H9 (cell line): ENCODE measurements at places on chromosomes 11 and 22. TPM values are rescaled to one million over a fixed set of nuclear protein-coding genes. Genes with fewer than 3 reads are reported as not detected.

CDC42EP1 gene
- 23.0 and 24.3 TPM in 2 replicates for total RNA-seq

UPK3A gene
- not detected in 2 replicates for total RNA-seq

KCNJ4 gene
- total RNA-seq, result 0.88 and 0.92 TPM in 2 replicates

SLC25A1 gene
- 151 and 156 TPM in 2 replicates for total RNA-seq

C11orf87 gene
- total RNA-seq, result 0.11 TPM in 2 replicates

OR51E2 gene
- not detected in 2 replicates for total RNA-seq

CDCA5 gene
- 93.9 and 94.8 TPM in 2 replicates for total RNA-seq

PIWIL4 gene
- total RNA-seq, result not detected in 2 replicates

USP2 gene
- total RNA-seq, result 5.7 and 7.6 TPM in 2 replicates

TMEM86A gene
- total RNA-seq, result 2.3 and 3.0 TPM in 2 replicates

TUB gene
- total RNA-seq, result 14.8 and 14.9 TPM in 2 replicates

OR52N4 gene
- total RNA-seq, result not detected in 2 replicates

SLC37A2 gene
- total RNA-seq, result 0.61 and 1.2 TPM in 2 replicates

SLC17A6 gene
- total RNA-seq, result not detected in 2 replicates

CDHR5 gene
- 0.46 TPM in 1 of 2 replicates, not detected in the other for total RNA-seq

PHLDB1 gene
- total RNA-seq, result 55.7 and 56.0 TPM in 2 replicates

APOA4 gene
- total RNA-seq, result not detected in 2 replicates

CD3E gene
- total RNA-seq, result not detected in 2 replicates

TNNT3 gene
- not detected in 2 replicates for total RNA-seq

MAJIN gene
- not detected in 2 replicates for total RNA-seq

RAB38 gene
- 18.7 and 19.3 TPM in 2 replicates for total RNA-seq
